ENCODE measurements at places on chromosomes 6 and 20. TPM values are rescaled to one million over a fixed set of nuclear protein-coding genes. Genes with fewer than 3 reads are reported as not detected.

The CD40 gene
- 37.3 TPM for total RNA-seq

The DXO gene
- 21.5 TPM for total RNA-seq

The XKR7 gene
- total RNA-seq = not detected

The MRAP2 gene
- 0.13 TPM for total RNA-seq

The GGT7 gene
- total RNA-seq = 17.6 TPM

The HINT3 gene
- 12.2 TPM for total RNA-seq

The CASS4 gene
- 0.38 TPM for total RNA-seq

The DDX43 gene
- total RNA-seq = 0.16 TPM

The JPH2 gene
- total RNA-seq = 0.33 TPM

The C4A gene
- total RNA-seq = 2.1 TPM

The DEFB115 gene
- total RNA-seq = not detected

The WFDC12 gene
- total RNA-seq = not detected

The BPI gene
- total RNA-seq = 0.33 TPM

The RIN2 gene
- total RNA-seq = 22.3 TPM

The LRFN2 gene
- not detected for total RNA-seq

The RBM24 gene
- 9.9 TPM for total RNA-seq
